ENCODE measurements at places on chromosomes 3 and 15.
A peak's percentile ranks its signal among the peaks of the same experiment; 100 is the strongest.

GRCh38 chr3:87260270-87260669, 16.1 kb downstream of the POU1F1 start:
- no peak for DNase-seq

DNA sequence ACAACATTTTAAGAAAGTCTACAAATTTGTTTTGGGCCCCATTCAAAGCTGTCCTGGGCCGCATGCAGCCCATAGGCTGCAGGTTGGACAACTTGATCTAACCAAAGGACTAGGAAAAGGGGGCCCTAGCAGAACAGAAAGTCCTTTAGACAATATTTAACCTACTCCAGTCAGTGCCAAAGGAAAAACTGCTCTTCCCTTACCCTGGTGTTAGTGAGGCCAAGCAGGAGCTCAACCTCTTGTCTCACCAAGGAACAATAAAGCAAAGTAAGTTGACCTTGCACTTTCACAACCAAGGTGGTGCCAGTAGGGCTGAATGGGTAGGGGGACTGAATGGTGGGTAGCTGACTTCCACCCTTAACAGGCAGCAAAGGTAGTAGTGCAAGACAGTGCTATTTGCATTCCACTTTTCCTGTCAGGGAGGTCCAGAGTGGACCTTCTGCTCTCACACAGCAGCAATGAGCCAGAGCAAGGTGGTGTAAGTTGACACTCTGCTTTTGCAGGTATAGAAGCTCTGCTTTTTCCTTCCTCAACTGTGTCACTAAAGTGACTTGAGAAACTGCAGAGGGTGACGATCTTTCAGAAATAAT, 124.9 kb downstream of the WDR72 start:
- no peak for DNase-seq

DNA sequence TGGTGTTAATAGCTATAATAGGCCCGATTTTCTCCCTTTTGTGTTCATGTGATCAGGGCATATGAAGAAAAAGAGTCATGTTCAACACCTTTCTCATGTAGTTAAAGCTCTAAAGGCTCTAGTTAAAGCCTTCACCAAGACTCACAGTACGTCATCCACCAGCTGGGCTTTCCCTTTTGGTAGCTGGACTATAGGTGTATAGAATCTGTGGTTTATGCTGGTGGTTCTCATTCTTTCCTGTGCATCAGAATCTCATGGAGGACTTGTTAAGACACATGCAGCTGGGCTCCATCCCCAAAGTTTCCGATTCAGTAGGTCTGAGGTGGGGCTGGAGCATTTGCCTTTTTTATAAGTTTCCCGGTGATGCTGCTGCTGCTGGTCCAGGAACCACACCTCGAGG, 31.0 kb downstream of the CFAP91 start:
- DNase-seq, result no peak

- DNase-seq, result no peak
Measured at GRCh38 chr3:48662753-48663488, at the start of gene CELSR3. Gene CELSR3 (minus strand): TSS chr3:48662886. CDS start chr3:48662634, 252 bp downstream.

DNA sequence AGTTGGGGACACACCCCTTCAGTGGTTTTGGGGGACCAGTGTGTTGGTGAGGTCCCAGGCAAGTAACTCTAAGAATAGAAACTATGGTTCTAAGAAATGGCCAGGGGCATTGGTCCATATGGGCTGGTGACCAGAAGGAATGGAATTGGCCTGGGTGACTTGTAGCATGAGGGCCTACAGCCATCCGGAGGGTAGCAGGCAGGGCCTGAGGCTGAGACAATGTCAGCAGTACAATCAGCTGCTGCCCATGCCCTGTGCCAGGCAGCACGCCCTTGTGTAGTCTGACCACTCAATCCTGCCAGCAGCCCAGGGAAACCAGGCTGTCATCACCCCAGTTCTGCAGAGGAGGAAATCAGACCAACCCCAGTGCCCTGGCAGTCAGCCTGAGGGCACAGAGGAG, 100.6 kb downstream of the DNAJB8 start:
- no peak for DNase-seq

- no peak for DNase-seq
Measured at GRCh38 chr3:54891540-54891897, 36.3 kb downstream of the LRTM1 start.

- no peak for DNase-seq
Measured at GRCh38 chr3:194312743-194313281, 38.3 kb downstream of the CPN2 start.

DNA sequence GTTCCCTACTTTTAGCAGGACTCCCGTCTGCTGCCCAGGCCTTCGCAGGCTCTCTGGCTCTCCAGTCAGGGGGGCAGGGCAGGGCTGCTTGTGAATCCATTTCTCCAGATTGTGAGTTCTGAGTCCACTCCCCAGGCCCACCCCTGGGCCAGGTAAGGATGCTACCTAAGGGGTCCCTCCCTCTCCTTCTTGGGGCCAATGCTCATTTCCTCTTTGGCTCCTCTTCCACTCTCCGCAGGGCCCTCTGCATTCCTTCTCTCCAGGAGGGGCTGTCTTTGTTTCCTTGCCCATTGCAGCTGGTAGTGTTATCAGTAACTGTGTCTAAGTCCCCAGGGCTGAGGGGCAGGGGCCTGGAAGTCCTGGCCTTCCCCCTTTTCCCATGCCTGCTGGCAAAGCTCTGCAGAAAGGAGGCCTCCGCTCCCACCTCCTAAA, 13.0 kb upstream of the CACNA2D2 start:
- DNase-seq, result no peak

DNA sequence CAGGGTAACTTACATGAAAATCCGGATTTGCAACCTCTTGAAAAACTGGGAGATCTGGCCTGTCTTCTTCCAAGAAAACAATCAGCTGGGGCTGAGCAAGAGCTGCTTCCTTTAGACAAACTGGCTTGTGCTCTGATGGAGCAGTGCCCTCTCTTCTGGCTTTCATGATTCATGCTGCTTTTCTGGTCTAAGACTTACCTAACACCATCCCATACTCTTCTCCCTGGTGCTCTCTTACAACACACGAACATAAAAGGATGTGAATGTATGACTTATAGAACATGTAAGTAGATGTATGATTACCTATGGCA, 9.9 kb downstream of the TJP1 start:
- DNase-seq, result no peak

- peak; percentile 67 for DNase-seq
Measured at GRCh38 chr3:13461169-13462124, 18.7 kb upstream of the HDAC11 start.

DNA sequence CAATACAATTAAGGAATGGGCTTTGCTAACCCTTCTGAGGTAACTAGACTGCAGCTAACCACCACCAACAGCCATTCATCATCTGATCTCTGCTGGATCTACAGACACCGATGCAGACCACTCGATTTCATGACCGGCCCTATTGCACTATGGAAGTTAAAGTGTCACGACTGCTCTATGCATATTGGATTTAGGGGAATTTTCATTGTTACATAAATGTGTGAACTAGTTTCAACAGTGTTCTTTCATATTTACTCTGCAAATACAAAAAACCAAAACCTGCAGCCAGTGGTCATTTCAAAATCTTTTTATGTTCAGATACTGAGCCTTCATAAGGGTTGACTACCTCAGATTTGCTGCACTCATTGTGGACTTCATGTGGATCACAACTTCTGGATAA, 14.5 kb downstream of the CDV3 start:
- DNase-seq, result no peak

DNA sequence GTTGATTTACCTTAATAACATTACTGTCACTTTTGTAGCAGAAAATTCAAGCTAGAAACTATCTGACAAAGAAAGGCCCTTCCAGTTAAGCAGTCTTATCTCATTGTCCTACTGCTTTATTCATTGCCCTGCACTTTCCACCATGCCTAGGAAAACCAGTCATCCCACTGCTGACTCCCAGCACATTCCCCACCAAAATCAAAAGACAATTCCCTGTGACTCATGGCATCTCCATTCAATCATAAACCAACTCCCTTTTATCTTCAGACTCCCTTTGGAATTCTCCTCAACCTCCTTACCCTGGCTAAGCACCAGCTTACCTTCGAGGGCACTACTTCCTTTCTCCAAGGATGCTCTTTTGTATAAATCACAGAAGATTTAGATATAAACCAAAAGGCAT, 184.3 kb downstream of the PLCH1 start:
- DNase-seq, result no peak

DNA sequence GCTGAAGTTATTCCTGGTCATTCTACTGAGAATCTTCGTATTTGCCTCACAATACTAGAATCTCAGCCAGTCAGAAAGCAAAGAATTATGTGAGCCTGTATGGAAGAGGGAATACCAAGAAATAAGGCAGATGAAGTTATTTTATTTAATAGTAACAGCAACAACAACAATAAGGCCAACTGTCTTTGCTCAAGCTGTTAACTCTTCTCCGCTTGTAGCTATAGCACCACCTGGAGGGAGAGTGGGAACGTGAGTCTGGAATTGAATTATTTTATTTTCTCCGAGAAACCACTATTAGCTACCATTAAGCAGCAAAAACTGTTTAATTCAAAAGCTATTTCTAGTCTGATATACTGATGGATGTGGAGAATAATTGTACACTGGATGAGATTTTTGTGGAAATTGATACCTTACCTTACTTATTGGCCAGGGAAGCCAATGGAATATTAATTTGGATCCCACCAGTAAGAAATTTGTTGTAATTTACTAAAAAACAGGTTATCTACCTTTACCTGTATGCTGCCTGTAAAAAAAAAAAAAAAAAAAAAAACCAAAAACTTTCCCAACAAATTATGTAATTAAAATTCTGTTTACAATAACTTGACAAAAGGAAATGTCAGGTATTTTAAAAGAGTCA, 50.1 kb downstream of the CALML4 start:
- DNase-seq, result no peak

- no peak for DNase-seq
Measured at GRCh38 chr3:191430103-191430502, 30.9 kb upstream of the PYDC2 start.

DNA sequence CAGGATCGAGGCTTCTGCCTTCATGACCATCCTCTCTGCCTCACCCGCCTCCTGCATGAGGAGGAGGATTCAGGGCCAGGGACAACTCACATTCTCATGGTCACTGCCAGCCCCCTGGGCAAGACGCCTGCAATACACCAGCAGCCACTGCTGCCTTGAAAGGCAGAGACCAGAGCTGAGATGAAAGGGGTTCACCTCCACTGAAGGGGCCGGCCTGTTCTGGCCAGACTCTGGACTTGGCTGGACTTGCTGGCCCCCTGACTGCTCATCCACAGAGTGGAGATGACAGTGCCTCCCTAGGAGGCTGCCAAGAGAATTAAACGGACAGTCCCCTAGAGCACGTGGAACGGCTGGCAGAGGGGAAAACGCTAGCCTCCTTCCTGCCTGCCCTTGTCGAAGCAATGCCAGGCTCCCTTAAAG, 35.2 kb downstream of the MGLL start:
- no peak for DNase-seq

DNA sequence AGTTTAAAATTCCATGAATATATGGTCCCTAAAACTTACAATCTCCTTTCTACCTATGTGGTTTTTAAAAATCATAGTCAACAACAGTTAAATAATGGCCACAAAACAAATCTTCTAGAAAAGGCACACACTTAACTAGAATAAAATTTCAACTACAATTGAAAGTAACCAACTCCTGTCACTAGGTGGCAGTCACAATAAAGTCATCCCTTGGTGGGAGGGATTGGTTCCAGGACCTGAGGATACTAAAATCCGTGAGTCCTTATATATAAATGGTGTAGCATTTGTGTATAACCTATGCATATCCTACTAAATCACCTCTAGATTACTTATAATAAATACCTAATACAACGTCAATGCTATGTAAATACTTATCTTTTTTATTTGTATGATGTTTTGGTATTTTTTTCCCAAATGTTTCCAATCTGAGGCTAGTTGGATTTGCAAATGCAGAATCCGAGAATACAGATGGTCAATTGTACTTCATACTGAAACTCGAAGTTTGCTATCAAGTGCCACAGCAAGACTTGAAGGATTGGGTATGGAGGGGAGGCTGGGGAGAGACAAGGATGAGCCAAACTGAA, 172.6 kb downstream of the FMN1 start:
- DNase-seq, result peak; percentile 42

DNA sequence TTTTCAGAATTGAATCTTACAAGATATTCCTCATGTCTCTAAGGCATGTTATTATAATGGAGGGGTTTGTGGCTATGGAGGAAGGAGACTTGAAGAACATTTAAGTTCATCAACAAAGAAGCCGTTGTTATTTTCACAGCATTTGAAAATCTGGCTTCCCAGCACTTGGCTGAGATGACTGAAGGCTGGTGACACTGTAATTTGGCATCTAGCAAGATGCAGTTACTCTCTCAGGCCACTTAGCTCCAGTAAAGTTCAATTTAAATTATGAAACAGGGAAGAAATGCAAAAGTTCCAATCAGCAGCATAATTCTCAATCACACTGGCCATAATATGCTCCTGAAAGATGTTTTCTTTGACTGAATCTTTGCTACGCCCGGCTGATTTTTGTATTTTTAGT, 139.4 kb upstream of the NUDT16 start:
- no peak for DNase-seq

GRCh38 chr3:173401369-173401768, 3.8 kb downstream of the NLGN1 start:
- no peak for DNase-seq

DNA sequence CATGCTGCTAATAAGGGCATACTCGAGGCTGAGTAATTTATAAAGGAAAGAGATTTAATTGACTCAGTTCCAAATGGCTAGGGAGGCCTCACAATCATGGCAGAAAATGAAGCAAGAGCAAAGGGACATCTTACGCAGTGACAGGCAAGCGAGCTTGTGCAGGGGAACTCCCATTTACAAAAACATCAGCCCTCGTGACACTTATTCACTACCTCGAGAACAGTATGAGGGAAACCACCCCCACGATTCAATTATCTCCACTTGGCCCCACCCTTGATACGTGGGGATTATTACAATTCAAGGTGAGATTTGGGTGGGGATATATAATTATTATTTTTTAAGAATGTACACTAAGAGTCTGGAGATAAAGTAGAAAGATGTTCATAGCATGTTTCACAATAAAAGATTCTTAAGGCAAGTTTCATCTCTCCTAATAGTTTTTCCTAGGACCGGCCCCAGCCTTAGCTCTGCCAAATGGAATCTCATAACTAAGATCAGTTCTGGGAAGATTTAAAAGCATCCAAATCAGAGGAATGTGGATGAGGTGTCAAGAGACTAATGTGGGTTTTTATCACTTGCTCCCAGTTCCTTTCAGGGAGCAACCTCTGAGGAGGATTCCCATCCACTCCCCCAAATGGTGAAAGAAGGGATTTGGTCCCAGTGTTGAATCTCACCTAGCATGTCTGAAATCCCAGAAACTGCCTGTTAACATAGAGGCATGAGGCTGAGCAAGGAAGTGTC, 221.0 kb downstream of the ZMAT3 start:
- DNase-seq, result no peak

GRCh38 chr3:73624017-73624820, 522 bp downstream of the PDZRN3 start:
- DNase-seq, result peak; percentile 28

- DNase-seq, result no peak
Measured at GRCh38 chr3:27910456-27910855, 188.3 kb upstream of the EOMES start.

- no peak for DNase-seq
Measured at GRCh38 chr3:185342459-185343174, 20.3 kb upstream of the MAP3K13 start.
